ENCODE measurements at places on chromosomes 6 and 20.

DNA sequence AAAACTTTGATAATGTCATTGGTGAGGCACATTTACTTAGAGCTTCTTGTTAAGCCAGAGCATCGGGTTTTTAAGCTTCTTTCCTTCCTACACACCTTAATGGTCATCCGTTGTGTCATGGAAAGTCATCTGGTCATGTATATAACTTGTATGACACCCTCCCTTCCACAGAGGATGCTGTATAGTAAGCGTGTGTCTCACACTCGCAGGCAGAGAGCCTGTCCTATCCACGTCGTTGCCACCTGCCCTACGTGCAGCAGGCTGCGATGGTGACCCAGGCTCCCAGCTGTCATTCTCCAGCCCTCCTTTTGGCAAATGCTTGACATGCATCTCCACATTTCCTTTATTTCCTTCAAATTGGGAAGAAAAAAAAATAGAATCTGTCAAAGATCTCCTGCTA, 85.6 kb downstream of the MYB start:
- DNase-seq, result no peak

GRCh38 chr6:84172574-84172973, 54.9 kb downstream of the CEP162 start:
- DNase-seq, result no peak

GRCh38 chr6:79570129-79571029, 33.1 kb upstream of the LCA5 start:
- DNase-seq, result no peak

GRCh38 chr20:20225325-20226043, 142.4 kb upstream of the INSM1 start:
- DNase-seq, result no peak

DNA sequence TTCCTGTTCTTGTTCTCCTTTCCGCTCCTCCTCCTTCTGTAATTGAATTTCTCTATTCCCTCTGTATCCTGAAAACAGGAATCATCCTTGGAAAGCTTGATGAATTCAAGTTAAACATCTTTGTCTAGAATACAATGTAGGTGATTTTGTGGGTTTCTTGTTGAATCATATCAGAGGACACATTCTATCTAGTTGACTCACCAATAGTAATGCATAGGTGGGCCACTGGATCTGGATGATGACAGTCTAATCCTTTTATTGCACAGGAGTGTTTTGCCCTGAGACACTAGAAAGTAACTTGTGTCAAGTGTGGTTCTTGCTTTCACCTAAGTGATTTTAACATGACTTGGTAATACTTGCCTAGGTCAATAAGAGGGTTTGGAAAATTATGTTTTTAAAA, 164.3 kb downstream of the RFPL4B start:
- DNase-seq, result no peak

DNA sequence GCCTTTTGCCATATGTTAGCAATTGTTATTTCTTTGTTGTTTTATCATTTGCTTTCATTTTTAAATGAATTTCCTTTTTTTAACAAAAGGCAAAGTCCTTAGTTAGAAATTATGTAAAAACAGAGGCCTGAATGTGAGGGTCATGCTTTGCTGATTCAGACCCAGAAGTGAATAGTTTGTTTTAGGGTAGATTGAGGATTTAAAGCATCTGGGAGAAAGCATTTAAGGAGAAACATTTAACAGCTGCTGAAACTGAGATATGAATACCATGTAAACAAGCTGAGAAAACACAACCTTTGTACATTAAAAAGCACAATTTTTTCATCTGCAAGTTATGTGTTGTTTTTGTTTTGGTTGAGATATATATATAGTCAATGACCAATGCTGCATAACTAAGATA, 8.0 kb downstream of the HTR1B start:
- DNase-seq, result no peak

GRCh38 chr6:135021310-135022049, 33.1 kb downstream of the HBS1L start:
- no peak for DNase-seq

- no peak for DNase-seq
Observed at GRCh38 chr6:167094820-167095637, 27.9 kb upstream of the CCR6 start.

DNA sequence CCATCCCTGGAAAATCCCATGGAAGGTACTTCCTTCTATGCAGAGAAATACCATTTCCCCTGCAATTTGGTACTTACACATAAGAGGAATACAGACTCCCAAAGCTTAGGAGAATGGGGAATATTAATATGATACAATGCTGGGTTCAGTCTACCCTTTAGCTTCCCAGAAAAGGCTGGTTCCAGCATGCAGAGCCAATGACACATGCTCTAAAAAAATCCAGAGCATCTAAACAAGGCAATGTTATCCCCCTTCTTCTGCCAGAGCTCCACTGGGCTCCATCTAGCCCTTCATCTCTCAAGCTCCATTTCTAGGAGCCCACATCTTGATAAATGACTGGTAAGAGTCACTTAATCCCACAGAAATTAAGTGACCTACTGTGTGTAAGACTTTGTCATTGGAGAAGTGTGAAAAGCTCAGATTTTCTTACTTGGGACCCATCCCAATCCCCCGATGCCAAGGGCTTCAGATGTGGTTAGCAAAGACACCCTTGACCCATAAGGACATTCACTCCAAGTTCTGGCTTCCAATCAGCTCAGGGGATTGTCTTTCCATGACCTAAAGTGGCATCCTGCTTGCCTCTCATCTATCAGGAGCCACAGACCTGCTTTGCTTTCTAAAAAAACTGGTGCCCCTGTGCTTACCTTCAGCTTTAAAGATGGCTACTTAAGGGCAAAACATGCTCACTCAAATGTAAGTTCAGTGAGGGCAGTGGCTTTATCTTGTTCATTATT, 137.5 kb downstream of the UNC5CL start:
- no peak for DNase-seq

DNA sequence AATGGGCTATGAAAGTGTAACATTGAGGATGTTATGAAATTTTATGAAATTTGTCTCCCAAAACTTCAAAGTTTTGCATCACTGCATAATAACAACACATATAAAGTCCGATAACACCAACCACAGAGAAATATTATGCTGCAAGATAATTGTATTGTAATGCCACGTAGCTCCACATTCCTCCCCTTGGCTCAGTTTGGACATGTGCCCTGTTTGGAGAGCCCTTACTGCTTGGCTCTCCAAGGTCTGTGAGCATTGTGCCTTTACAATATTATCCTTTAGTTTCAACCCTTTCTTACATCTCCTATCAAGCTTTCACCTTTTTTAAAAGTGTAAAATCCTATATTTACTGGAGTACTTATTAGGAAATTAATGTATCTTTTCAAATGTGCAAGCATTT, 10.8 kb downstream of the HBS1L start:
- DNase-seq, result no peak

GRCh38 chr20:20839771-20840170, 127.3 kb upstream of the RALGAPA2 start:
- DNase-seq, result no peak

- no peak for DNase-seq
Observed at GRCh38 chr6:40992746-40993145, 46.3 kb downstream of the UNC5CL start.

GRCh38 chr6:70241031-70241430, 61.9 kb downstream of the COL9A1 start:
- DNase-seq, result no peak

- DNase-seq, result no peak
Observed at GRCh38 chr6:121510568-121511177, 75.2 kb downstream of the GJA1 start.

DNA sequence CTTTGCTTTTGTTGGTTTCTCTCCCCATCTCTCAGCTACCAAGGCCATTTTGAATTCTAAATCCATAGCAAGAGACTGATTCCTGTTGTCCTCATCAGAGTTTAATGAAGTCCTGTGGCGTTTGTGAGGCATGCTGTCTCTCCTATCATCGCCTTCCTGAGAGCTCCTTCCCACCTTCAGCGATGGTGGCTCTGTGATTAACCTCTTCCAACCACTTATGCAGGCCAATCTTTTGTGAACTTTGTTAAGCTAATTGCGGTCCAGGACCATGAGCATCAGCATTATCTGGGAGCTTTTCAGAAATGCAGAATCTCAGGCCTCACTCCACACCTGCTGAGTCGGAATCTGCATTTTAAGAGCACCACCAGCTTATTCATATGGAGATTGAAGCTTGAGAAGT, 272.5 kb upstream of the CDYL start:
- DNase-seq, result no peak

GRCh38 chr6:54053881-54054391, 57.3 kb upstream of the MLIP start:
- no peak for DNase-seq

GRCh38 chr6:81696524-81696923, 56.0 kb downstream of the TENT5A start:
- DNase-seq, result no peak

DNA sequence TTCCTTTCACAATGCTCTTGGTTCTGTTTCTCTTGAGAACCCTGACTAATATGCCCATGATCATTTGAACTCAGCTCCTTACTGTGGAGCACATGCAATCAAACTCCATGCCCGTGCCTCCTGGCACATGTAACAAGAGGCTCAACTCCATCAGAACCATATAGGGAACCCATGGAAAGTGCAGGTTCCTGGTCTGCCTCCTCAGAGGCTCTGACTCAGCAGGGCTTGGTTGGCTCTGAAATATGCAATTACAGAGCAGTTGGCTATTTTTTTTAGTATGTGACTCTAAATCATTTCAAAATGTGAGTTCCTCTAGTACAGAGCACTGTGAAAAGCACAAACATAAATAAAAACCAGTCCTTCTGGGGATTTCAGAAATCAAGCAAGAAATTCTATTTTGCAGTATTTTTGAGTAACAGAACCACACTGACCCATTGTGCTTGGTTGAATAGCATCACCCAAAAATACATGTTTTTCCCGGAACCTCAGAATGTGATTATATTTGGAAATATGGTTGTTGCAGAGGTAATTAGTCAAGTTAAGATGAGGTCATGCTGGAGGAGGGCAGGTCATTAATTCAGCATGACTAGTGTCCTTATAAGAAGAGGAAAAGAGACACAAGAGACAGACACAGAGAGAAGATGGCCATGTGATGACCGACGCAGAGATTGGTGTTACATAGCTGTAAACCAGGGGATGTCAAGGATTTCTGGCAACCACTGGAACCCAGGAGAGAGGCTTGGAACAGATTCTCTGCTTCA, 13.2 kb upstream of the MAP3K4 start:
- no peak for DNase-seq

DNA sequence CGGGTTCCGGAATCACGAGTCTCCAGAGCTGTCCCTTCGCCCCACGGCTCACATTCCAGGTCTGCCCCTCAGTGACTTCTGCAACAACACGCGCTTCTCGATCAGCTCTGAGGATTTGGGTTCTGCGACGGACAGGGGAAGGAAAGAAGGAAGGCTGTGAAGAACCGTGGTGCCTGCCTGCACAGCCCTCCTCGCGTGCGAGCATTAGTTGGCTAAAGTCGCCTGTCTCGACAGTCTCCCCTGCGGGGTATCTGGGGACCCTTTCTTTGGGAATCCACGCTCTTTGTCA, 23.1 kb downstream of the VPS52 start:
- DNase-seq, result no peak

- no peak for DNase-seq
Observed at GRCh38 chr6:144722154-144722737, 437.1 kb downstream of the UTRN start.

- DNase-seq, result no peak
Observed at GRCh38 chr20:35588397-35588796, 27.2 kb upstream of the SPAG4 start.

DNA sequence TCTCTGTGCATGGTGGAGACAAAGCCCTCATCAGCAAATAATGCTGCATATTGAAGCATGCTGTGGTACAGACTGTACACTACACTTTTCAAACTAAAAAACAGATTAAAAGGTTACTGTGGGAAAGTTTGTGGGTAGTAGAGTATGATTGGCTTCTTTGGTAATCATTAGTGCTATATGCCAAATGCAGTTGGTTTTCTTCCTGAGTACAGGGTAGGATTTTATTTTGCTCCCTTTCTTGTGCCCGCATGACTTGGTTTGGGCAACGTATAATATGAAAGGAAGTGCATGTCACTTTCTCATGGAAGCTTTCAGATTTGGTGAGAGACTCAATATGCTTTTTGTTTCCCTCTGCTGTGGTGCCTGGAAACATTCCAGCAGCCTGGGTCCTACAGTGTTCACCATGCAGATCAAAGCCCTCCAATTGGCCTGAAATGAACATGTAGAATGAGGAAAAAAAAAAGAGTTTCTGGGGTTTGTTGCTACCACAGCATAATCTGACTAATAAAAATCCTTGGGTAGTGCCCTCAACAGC, 270.7 kb upstream of the ADGRB3 start:
- no peak for DNase-seq

- no peak for DNase-seq
Observed at GRCh38 chr6:142414462-142415250, 112.8 kb downstream of the ADGRG6 start.

GRCh38 chr6:131367206-131367873, 205.7 kb upstream of the ARG1 start:
- DNase-seq, result no peak

GRCh38 chr20:35327074-35327976, 35.1 kb upstream of the FAM83C start:
- DNase-seq, result no peak

DNA sequence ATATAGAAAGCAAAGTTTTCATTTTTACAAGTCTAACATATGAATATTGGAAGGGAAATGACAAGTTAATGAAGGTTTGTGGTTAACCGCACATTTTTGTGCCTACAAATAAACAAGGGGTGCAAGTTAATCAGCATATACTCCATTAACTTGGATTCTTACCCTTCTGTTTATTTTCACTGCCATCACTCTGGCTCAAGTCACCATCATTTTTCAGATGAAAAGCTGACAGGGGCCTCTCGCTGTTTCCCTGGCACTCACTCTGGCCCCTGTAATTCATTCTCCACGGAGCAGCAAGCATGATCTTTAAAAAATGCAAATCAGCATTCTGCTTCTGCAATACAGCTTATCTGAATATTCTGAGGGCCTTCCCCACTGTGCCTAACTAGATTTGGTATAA, 29.8 kb downstream of the APCDD1L start:
- no peak for DNase-seq

DNA sequence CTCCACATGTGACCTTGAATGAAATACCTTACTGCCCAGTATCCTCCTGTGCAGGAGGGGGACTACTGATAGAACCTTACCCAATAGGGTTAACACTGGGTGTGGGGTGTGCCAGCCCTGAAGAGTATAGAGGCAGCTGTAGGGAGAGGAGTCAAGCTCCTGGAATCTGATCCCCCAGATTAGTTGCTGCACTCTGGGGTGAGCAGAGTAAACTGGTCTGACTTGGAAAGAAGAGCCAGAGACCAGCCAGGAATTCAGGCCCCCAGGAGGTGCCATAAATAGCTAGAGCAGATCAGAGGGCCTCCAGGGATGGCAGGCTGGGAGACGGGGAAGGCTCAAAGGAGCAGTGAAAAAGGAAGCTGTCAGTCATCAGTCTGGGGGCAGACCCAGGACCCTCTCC, 3.5 kb upstream of the APOBEC2 start:
- no peak for DNase-seq
